Stimulated activated CD4-positive, alpha-beta T cell treated with anti-CD3 and anti-CD28 coated beads, Interleukin-1b, Interleukin-23, amount 100 ng/mL, for 24 hours (primary cell): ENCODE measurements at places on chromosomes 3 and 15.

DNA sequence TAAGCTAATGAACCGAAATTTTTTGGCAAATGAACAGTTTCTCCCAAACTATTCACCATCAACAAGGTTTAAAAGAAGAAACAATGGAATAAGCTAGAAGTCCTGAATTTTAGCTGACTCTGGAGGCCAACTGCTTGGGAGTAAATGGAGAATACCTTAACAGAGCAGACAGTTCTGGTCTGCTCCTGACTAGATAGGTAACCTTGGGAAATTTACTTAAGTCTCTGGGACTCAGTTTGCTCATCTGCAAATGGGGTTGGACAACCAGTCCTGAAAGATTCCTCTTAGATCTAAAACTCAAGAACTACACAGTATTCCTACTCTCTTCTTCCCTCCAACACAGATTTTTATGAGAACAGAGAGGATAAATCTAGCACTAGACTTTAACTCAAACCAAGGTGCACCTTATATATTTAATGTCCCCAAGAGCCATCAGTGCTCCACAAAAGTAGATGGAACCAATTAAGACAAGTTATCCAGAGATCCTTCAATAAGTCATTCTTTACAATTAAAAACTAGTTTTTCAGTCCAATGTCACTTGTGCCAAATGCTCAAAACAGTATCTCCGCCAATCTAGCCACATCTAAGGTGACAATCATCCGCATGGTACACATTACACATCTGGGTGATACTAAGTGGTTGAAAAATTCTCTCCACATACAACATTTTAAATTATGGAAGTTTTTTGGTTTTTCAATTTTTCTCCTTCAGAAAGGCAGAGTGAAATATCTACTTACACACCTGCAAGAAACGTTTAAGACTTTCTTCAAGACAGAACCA, 1.5 kb downstream of the RHOA start:
- DNase-seq, result no peak

DNA sequence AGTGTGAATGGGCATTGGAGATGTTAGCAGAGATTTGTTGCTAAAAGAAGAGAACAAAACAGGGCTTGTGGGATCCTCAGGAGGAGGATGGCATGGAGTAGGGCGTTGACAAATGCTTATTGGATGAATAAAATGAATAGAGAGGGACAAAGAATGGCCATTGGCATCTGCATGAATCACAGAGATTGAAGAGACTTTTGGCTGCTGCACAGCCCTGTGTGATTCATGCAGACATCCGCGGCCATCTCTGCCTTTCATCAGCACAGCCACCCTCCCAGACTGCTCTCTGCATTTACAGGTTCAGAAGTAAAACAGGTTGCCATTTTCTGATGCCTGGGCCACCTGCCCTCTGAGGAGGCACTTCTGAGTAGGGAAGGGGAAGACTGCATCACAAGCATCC, 397.9 kb downstream of the EPHB1 start:
- no peak for DNase-seq

GRCh38 chr3:76643623-76644304, 396.1 kb upstream of the ROBO2 start:
- no peak for DNase-seq

- DNase-seq, result no peak
Observed at GRCh38 chr15:47741082-47741481, 23.8 kb downstream of the SEMA6D start.

DNA sequence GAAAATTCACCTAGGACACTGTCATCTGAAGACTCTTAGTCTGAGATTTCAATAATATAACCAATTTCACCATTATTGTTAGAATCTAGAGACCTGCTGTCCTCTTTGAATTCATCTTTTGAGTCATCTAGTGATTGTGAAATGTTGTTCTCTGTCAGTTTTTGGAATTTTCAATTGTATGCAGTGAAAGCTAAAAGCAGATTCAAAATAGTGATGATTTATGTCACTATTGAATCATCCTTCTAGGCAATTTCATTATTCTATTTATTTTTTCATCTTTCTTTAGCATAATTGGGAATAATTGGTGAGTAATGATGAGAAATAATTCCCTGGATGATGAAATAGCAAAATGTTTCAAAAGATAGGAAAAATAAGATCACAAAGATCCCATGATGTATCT, 101.7 kb upstream of the EIF1B start:
- DNase-seq, result no peak

DNA sequence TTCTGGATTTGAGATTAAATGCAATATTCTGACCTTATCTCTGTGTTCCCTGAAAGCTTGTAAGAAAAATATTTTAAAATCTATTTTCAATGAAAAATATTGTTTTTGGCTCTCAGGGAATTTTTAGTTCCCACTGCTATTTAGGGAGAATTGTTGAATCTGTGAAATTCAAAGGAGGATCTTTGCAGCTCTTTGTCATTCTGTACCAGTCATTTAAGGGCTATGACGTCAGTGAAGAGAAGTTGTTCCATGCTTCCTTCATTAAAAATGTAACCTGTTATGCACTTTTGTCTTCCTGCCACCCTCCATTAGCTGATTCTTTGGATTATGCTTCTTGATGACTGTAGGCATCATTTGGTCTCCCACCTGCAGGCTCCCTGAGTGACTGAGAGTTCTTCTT, 427.8 kb upstream of the C2CD4B start:
- DNase-seq, result no peak

DNA sequence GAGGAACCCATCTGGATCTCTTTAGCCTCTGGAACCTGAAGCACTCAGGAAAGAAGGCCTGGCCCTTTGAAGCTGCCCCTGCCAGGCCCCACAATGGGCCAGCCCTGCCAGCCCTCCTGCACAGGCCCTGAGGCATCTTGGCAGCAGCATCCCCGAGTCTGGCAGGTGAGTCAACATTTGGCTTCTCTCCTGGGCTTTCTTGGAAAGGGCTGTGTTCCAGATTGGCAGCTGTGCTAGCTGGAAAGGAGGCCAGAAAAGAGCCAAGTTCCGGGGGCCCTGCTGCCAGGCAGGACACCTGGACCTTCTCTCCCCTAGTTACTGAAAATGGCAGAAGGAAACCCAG, 187.2 kb downstream of the SHQ1 start:
- DNase-seq, result no peak

DNA sequence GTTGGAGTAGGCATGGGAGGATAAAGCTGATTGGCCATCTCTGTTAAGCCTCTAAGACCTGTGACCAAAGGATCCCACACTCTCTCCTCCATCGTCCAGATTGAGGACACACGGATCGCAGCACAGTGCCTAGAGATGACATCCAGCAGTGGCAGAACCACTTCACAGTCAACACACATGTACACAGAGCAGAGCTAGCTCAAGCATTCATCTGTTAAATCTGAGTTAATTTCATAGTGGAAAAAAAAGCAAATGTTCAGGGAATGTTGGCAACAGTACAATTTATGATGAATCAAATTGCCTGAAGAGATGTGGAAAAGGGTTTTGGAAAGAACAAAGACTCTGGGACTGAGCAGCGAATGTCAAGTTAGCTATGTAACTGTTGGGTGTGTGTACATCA, 108.1 kb upstream of the PLAAT1 start:
- DNase-seq, result no peak

GRCh38 chr3:52176951-52177700, 20.8 kb upstream of the ALAS1 start:
- DNase-seq, result no peak

GRCh38 chr3:2354702-2355101, 256.0 kb downstream of the CNTN4 start:
- DNase-seq, result no peak

GRCh38 chr3:131881777-131882176, 153.0 kb downstream of the CPNE4 start:
- DNase-seq, result no peak

DNA sequence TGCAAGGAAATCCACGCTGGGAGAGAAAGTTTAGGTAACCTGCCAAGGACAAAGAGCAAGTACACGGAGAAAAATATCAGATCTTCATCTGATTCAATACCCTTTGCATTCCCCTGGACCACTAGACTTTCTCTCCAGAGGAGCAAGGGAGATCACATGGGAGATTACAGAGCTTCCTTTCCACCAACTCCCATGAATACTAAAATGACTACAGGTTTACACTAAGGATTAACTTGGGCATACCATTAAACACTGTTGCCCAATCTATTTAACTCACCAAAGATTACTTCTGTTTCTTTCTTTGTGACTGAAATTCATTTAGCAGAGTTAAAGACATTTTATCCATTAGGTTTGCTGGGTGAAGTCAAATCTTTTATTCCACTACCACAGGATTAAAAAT, 71.2 kb downstream of the RYK start:
- no peak for DNase-seq

DNA sequence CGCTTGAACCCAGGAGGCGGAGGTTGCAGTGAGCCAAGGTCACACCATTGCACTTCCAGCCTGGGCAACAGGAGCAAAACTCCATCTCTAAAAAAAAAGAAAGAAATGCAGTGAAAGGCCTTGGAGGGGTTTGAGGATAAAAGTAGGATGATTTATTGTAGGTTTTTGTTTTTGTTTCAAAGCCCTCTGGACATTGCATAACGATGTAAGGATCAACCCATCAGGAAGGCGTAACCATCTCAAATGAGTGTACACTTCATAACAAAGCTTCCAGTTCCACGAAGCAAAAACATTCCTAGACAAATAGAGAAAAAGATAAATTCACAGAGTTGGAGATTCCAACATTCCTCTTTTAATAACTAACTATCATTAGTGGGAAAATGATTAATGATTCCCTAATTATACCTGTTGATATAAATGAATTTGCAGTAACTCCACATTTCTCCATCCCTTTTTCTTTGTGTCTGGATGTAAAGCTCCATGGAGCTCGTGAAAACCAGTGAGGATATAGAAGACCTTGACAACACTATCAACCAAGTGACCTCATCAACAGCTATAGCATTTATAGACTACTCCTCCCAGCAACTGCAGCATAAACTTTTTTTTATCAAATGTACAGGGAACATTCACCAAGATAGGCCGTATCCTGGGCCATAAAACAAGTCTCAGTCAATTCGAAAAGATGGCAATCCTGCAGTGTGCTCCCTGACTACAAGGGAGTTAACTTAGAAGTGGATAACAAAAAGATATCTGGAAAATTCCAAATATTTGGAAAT, 48.7 kb upstream of the PPP4R2 start:
- no peak for DNase-seq

GRCh38 chr3:41652931-41653330, 309.0 kb downstream of the ULK4 start:
- DNase-seq, result no peak

DNA sequence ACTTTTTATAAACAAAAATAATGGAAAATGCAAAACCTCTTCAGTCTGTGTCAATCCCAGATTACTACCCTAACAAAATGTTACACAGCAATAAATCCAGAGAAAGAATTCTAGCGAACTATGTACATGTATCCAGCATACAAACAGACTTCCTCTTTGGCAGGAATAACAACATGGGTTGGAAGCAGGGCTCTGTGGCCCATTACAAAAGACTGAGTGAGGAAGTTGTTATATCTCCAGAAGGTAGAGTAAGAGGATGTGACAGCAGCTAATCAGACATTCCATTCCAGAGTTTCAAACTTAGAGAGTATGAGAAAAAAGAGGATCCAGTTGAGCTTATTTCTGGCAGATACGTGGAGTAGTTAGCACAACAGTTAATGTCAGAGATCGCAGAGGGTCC, 294.0 kb upstream of the PLSCR5 start:
- DNase-seq, result no peak

- DNase-seq, result no peak
Observed at GRCh38 chr3:5657106-5657505, 469.6 kb downstream of the EDEM1 start.

DNA sequence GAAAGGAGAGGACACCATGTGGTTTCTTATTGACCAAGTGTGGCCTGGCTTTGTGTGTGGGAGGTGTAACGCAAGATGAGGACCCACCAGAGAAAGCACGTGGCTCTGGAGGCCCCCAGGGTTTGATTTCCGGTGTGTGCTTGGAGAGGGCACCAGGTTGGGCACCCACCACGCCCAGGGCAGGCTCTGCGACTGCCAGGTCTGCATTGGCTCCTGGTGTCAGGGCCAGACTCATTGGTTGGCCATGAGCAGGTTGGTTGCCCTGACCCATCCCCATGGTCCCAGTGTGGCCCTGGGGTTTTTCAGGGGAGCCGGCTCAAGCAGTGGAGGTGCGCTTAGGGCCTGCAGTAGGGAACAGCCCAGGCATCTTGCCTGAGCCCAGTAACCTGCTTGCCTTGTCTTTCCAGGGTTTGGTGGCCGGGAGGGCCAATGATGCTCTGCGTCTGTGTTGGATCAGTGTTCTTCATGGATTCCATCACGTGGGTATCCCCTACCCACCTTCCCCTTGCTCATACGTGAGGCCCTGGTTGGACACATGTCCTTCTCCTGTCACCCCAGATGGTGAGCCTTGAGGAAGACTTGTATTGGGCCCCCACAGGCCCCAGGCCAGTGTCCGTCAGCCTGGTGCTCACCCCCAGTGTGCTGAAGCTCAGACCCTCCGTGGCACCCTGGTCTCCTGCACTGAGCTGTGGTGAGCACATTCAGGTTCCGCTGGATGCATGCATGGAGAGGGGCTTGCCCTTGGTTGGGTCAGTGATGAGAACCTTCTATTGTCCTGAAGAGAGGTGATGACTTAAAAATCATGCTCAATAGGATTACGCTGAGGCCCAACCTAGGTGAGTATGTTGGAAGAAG, 193.9 kb downstream of the UBE3A start:
- no peak for DNase-seq

GRCh38 chr3:188559072-188559429, 405.1 kb downstream of the LPP start:
- DNase-seq, result no peak

DNA sequence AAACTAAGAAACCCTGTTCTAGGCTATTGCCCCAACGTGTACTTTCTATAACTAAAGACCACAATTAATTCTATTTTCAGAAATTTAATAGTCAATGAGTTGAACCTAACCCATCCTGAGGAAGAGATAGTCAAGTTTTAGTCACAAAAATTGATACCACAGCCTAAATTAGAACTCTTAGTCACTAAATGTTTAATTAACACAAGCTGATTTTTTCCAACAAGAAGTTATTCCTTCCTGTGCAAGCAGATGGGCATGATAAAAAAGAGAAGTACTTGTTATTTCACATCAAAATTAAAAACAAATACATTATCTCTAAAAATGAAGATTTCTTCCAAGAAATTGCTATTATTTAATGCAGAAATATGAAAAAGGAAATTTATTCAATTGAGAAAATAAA, 38.4 kb upstream of the TERB2 start:
- DNase-seq, result no peak

DNA sequence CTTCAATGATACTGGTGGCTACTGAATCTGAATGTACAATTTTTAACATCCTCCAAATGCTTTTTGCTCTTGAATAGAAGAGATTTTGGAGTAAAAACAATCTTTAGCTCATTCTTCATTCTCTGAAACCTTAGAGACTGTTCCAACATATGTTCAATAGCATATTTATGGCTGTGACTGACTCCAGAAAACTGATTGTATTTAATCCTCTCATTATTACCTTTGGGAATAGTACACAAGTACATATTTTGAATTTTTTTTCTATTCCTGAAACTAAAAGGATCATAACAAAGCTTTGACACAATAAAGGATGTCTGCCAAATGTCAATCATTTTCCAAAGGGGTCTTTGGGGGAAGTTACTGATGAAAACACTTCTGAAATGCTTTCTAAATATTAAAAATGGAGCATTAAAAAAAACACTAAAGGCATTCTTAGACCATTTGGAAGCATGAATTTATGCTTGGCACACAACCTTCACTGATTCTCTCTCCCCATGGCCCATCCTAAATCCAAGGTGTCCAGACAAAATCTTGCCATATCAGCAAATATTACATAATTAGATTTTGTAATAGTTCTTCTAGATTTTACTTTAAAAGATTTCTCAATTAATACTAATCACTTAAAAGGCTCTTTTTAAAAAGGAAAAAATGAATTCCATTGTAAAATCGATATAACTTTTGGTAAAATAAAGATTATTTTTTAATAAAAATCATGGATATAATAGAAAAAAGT, 936.8 kb downstream of the EPHA3 start:
- DNase-seq, result no peak

GRCh38 chr3:197209366-197210260, 88.8 kb downstream of the DLG1 start:
- DNase-seq, result no peak
